Cardiac ventricle fibroblast (primary cell): ENCODE measurements at places on chromosomes 5 and 9. TPM values are rescaled to one million over a fixed set of nuclear protein-coding genes. Genes with fewer than 3 reads are reported as not detected.

Gene DNAJC18
- 3.6 and 8.2 TPM in 2 replicates for total RNA-seq

Gene BTNL9
- 0.19 and 0.34 TPM in 2 replicates for total RNA-seq

Gene SLC6A18
- total RNA-seq, result not detected in 2 replicates

Gene SH3TC2
- 0.24 and 0.37 TPM in 2 replicates for total RNA-seq

Gene SMARCA2
- total RNA-seq, result 67.6 and 68.3 TPM in 2 replicates
